ENCODE measurements at places on chromosomes 11 and 22. TPM values are rescaled to one million over a fixed set of nuclear protein-coding genes. Genes with fewer than 3 reads are reported as not detected.
A peak's percentile ranks its signal among the peaks of the same experiment; 100 is the strongest.

Gene EXPH5
- total RNA-seq: 11.8 TPM

Gene LDHA
- 979 TPM for total RNA-seq

Gene C11orf87
- total RNA-seq: not detected

DNA sequence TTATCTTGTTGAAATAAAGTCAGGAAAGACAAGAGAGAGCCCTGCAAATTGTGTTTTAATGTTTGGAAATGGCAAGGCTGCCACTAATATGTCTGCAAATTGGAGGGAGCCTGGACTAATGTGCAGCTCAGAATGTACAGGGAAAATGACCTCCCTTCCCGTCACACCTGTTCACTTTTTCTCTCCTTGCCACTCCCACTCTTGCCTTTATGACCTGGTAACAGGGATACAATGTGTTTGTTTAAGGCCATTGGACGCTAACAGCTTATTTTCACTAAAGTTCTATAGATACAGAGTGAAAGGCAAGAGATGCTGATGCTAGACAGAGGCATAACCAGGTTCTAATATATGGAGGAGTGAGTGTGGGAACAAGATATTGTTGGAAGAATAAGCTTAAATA lies 203.9 kb downstream of the RAB38 start:
- no peak for DNase-seq

- no peak for DNase-seq
These were observed 45.6 kb downstream of the PISD start for GRCh38 chr22:31616315-31616980.

Gene MYRF
- 1.6 TPM for total RNA-seq

GRCh38 chr11:3684819-3685172 lies 13.6 kb upstream of the CHRNA10 start:
- DNase-seq: no peak

DNA sequence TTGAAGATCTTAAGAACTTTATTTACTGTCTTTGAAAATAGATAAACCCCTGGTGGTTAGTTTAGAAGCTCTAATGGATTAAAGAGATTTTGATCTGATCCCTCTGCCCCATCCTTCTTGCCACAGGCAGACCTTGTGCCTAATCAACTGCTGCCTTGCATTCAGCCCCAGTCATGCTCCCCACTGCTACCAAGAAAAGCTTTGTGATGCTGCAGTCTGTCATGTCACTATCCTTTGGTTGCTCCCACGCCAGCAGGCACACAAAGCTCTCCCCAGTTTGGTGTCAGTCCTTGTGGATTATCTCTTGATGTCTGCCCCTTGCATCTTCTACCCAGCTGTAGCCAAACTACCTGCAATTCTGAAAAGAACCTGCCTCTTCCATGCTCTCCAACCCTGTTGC lies 112.2 kb downstream of the MTNR1B start:
- no peak for DNase-seq

DNA sequence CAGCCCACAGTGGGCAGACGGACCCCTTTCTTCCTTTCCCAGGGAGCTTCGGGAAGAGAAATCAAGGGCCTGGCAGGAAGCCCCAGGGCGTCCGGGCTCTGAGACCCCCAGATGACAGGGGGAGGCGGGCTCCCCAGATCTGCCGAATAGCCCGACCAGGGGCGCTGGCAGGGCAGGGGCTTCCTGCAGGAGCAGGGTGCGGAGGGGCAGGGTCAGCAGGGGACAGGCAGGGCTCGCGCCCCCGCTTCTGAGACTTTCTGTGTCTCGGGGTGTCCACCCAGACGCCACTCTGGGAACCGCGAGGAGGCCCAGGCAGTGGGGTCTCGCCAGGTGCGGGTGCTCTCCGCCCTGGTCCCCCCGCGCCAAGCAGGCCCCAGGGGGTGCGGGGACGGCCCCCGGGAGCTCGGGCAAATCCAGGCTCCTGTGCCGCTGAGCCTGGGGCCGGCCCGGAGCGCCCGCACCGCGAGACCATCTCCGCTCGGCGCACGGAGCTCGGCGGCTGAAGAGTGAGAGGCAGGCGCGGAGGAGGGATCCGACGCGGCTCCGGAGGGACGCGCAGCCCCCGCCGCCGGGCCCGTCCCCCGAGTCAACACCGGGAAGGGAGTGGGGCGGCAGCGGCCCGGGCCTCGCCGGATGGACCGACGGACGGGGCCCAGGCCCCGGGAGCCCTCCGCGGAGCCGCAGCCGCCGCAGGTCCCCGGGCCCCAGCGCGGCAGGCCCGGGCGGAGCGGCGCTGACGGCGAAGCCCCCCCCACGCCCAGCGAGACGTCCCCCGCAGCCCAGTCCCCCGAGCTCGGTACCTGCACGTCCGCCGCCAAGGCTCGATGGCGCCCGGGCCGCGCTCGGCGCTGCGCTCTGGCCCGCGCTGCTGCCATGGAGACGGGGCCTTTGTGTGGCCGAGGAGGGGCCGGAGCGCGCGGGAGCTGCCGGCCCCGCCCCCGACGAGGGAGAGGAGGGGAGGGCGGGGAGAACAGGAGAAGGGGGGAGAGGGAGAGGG lies at the start of gene PLXNB2:
PLXNB2 (minus strand) TSS at position 894 of the 997 bp plus-strand sequence. CDS start 17,062 bp downstream, outside the sequence.
- DNase-seq: peak; percentile 39

Data from activated naive CD4-positive, alpha-beta T cell treated with anti-CD3 and anti-CD28 coated beads, Interleukin-2, amount 50 U/mL, for 72 hours (primary cell).